ENCODE measurements at places on chromosomes 5 and 9.
A peak's percentile ranks its signal among the peaks of the same experiment; 100 is the strongest.

DNA sequence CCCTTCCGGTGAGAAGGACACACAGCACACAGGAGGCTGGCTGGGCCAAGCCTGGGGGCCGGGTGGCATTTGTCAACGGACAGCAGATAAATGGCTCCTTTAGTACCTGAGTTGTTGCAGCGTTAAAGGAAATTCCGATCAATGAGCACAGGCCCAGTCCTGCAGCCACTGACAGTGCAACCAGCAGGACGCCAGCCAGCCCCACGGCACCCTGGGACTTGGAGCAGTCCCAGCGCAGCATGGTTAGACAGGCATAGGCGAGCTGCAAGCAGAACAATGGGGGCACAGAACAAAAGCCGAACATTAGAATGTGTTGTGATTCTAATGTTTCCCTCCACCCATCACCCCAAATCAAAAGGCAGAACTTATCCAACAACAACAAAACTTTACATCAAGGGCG is 39.3 kb downstream of the PTCH1 start:
- H3K4me1 ChIP-seq = peaks cover 3% of the 10 kb centered on the region
- DNase-seq = no peak
- H3K27me3 ChIP-seq = peaks cover 2% of the 10 kb centered on the region
- H3K27ac ChIP-seq = no peak overlapping the region
- H3K36me3 ChIP-seq = peaks cover 66% of the 10 kb centered on the region
- H3K4me3 ChIP-seq = no peak overlapping the region

DNA sequence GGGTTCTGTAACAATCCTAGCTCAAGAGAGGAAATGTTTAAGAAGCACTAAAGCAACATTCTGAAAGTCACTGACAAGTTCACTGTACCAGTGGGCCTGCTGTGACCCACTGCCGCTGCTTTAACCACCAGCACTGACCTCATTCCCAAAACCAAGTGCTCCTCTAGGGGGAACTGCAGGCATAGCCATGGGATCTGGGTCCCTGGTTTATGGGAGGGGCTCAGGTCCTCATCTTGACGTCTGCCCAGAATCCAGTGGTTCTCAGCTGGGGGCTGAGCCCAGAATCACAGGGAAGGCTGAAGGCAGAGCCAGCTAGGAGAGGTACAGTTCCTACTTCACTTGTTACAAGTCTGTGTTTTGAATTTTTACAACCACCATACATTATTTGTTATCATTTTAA is 36.1 kb upstream of the SLC2A8 start:
- H3K27me3 ChIP-seq = no peaks in the 10 kb centered on the region
- no peak for DNase-seq
- no peak overlapping the region for H3K4me3 ChIP-seq

DNA sequence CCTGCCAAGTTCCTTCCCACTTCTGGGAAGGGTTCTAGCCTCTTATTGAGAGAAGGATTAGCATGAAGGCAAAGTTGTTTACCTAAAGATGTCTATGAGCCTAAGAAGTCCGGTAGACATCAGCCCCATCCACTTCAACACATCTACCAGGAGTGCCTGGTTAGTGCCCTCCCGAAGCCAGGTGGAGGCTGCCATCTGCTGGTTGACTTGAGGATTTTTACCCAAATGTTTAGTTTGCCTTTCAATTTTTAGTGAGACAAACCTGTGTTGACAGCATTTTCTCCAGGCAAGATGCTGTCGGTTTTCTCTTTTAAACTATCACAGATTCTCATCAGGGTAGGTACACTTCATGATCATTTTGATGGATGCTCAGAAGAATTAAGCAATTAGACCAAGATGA is 83.6 kb upstream of the TNFSF8 start:
- peak; percentile 72 for DNase-seq
- no peaks in the 10 kb centered on the region for H3K36me3 ChIP-seq
- no peak overlapping the region for H3K27ac ChIP-seq
- H3K4me1 ChIP-seq = no peaks in the 10 kb centered on the region

DNA sequence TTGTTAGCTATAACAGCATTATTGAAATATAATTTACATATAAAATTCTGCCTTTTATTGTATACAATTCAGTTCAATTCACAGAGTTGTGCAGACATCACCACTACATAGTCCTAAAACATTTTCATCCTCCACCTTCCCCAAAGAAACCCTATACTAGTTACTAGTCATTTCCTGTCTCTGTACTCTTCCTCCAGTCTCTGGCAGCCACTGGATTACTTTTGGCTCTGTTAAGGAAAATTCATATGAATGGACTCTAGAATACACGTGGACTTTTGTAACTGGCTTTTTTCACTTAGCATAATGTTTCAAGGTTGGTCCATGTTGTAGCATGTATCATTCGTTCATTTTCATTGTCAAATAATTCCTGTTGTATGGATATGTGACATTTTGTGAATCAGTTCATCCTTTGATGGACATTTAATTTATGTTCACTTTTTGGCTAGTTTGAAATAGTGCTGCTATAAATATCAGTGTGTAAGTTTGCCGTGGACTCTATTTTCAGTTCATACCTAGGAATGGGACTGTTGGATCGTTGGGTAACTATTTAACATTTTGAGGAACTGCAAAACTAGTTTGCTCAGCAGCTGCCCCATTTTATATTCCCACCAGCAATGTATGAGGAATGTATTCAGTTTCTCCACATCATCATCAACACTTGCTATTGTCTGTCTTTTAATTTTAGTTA is 9.7 kb downstream of the ICE1 start:
- no peak overlapping the region for H3K4me3 ChIP-seq
- H3K27ac ChIP-seq = no peak overlapping the region
- H3K4me1 ChIP-seq = no peaks in the 10 kb centered on the region
- peaks cover 3% of the 10 kb centered on the region for H3K36me3 ChIP-seq

DNA sequence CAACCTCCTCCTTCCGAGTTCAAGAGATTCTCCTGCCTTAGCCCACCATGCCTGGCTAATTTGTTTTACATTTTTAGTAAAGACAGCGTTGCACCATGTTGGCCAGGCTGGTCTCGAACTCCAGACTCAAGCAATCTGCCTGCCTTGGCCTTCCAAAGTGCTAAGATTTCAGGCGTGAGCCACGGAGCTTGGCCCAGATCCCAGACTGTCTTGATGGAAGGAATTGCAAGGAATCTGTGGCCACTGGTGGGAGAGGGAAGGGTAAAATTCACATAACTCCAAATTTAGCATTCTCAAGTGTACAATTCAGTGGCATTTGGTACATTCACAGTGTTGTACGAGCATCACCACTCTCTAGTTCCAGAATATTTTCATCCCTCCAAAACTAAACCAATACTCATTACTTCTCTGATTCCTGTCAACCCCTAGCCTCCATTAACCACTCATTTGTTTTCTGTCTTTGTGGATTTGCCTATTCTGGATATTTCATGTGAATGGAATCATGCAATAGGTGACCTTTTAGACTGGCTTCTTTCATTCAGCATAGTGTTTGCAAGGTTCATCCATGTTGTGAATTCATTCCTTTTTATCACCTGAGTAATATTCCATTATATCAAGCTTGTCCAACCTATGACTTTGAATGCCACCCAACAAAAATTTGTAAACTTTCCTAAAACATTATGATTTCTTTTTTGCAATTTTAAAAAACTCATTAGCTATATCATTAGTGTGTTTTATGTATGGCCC is 8.9 kb upstream of the MYO10 start:
- no peak overlapping the region for H3K4me3 ChIP-seq
- DNase-seq = no peak
- H3K36me3 ChIP-seq = no peaks in the 10 kb centered on the region
- H3K27me3 ChIP-seq = peaks cover 1% of the 10 kb centered on the region

GRCh38 chr9:27441741-27442070 is 82.4 kb upstream of the IFNK start:
- no peaks in the 10 kb centered on the region for H3K4me1 ChIP-seq
- no peak overlapping the region for H3K4me3 ChIP-seq
- H3K27me3 ChIP-seq = no peaks in the 10 kb centered on the region
- DNase-seq = no peak
- no peaks in the 10 kb centered on the region for H3K36me3 ChIP-seq
- no peak overlapping the region for H3K27ac ChIP-seq

DNA sequence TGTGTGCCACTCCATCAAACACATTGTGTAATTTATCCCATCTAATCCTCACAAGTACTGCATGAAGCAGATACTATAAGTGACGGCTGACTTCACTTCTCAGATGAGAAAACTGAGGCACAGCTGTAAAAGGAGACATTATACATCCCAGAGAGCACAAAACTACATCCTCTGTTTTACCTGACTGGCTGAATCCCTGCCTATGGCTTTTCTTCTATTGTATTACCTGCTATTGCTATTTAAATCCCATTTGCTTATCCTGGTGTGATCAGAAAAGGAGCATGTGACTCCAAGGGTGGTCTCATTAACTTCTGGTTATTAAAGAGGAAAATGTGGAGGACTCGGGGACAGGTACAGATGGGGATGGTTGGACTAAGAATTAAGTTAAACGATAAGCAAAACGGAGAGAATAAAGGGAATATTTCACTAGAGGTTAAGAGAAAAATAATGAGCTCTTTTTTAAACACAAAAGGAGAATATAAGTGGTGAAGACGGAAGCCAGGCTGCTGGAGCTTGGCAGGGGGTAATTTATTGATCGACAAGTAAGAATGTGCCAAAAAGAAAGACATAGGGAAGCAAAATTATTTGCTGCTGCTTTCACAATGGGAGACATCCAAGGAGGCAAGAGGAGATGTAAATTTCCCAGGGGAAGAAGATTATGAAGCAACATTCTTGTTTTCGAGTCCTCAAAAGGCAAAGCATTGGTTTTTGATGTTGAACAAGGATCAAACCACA is 155.7 kb upstream of the GPR151 start:
- no peak overlapping the region for H3K4me3 ChIP-seq
- no peaks in the 10 kb centered on the region for H3K36me3 ChIP-seq
- H3K4me1 ChIP-seq = no peaks in the 10 kb centered on the region
- no peaks in the 10 kb centered on the region for H3K27me3 ChIP-seq

DNA sequence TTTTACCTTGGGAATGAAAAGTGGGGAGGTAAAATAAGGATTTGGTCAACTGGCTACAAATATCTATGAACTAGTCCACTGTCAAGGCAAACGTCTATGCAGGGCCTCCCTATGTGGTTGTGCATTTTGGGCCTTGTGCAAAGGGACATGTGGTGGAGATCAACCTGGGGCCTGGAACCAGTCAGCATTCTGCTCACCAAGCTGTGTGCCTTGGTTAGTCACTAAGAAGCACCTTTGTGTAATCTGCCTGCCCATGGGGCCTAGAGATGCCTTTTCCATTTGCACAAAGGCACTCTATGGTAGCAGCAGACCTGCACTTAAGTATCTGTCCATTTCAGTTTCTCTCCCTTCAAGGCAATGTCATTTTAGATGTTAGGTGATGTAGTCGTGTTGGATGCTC is 184.0 kb downstream of the GNAQ start:
- H3K4me3 ChIP-seq = no peak overlapping the region
- H3K27ac ChIP-seq = no peak overlapping the region
- H3K4me1 ChIP-seq = peaks cover 6% of the 10 kb centered on the region
- H3K36me3 ChIP-seq = peaks cover 4% of the 10 kb centered on the region
- no peak for DNase-seq

DNA sequence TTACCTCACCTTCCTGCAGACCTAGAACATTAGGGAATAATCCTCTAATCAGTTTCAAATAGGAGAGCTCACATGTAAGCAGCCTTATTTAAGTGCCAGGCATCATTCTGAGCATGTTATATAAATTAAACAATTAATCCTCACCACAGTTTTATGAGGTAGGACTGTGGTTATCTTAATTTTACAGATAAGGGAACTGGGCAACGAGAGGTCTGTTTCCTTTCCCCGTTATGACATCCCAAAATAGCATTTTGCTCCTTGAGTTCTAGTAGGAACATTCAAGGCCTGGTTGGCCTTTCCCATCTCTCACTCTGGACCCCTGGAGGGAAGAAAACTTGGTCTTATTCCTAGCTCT is 19.1 kb upstream of the IFNB1 start:
- H3K4me1 ChIP-seq = peaks cover 17% of the 10 kb centered on the region
- H3K36me3 ChIP-seq = no peaks in the 10 kb centered on the region
- DNase-seq = no peak
- peak overlapping the region; percentile 25 for H3K4me3 ChIP-seq
- H3K27me3 ChIP-seq = no peaks in the 10 kb centered on the region

GRCh38 chr5:54531546-54531945 is 14.0 kb downstream of the SNX18 start:
- DNase-seq = no peak
- H3K4me1 ChIP-seq = peaks cover 33% of the 10 kb centered on the region
- H3K27me3 ChIP-seq = no peaks in the 10 kb centered on the region
- no peak overlapping the region for H3K27ac ChIP-seq
- no peaks in the 10 kb centered on the region for H3K36me3 ChIP-seq
